ENCODE measurements at places on chromosomes 4 and X.

- no peak for DNase-seq
Observed at GRCh38 chrX:30950391-30950790, 61.3 kb upstream of the TAB3 start.

GRCh38 chr4:173436771-173437265 lies 37.9 kb upstream of the SCRG1 start:
- DNase-seq, result no peak

DNA sequence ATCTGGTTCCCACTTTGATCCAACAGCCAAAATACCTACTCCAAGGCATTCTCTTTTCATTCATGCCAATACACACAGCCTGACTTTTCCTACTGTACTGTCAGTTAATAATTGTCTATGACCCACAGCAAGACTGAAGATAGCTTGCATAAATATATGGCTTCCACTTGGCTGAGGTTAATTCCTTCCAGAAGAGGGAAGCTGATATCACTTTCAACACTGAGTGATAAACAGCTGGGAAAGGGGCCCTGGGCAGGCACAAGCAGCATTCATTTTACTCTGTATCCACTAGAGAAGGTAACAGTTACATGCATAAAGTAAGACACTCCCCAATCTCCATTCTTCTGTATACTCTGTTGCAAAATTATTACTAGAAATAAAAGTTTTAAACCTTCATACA lies 200.2 kb upstream of the UGT8 start:
- no peak for DNase-seq

- DNase-seq, result no peak
Observed at GRCh38 chr4:144338148-144338547, 197.6 kb upstream of the GYPA start.

DNA sequence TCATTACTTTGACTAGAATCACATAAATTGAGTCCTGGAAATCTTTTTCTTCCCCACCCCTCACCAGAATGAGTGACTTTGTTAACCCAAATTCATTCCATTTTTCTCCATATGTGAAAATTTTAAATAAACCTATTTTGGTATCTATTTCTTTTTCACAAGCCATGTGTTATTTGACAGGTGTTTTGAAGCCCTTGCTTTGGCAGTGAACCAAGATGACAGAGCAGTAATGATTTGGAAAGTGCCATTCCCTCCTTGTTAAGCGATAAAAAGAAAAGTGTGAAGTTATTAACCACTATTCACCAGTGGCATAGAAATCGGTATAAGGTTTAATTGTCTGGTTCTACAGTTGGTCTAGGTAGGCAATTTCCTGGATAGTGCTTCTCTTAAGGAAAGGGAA lies 66.1 kb downstream of the POLA1 start:
- DNase-seq, result no peak

DNA sequence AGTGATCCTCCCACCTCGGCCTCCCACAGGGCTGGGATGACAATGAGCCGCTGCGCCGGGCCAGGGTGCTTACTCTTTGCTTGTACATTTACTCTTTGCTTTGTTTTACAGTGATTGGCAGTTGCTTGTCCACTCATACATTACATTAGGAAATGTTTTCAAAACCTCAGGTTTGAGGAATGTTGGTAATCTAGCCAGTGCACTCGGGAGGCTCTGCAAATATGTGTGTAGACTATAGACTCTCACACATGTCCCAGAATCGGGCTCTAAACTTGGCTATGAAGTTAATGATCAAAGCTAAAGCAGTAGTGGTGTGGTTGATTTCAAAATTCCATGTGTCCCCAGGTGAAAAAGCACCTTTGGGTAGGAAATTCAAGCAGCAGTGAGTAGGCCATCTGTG lies 20.5 kb downstream of the TRMT44 start:
- no peak for DNase-seq

DNA sequence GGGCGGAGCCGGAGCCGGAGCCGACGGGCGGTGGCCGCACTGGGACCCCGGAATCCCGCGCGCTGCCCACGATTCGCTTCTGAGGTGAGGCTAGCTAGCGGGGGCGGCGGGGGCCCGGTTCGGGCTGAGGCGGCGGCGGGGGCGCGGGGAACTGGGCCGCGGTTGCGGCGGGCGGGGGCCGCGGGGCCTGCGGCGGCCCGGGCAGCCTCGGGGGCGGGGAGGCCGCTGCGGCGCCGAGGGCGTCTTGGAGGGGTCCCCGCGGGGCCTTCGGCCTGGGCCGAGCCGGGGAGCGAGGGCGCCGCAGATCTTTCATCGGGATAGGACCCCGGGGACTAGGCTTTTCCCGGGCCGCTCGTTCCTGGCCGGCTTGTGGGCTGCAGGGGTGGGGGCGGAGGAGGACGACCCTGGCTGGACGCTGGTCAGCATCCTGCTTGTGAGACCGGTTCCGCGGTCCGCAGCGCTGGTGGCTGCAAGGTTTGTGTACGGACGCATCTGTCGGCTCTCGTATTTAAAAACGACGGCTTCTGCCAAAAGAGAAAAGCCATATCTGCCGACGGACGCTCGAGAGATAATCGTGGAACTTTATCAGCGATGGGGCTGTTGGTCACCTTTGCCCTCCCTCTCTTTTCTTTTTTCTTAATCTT lies 419 bp downstream of the ADD1 start:
- DNase-seq, result peak; percentile 32

DNA sequence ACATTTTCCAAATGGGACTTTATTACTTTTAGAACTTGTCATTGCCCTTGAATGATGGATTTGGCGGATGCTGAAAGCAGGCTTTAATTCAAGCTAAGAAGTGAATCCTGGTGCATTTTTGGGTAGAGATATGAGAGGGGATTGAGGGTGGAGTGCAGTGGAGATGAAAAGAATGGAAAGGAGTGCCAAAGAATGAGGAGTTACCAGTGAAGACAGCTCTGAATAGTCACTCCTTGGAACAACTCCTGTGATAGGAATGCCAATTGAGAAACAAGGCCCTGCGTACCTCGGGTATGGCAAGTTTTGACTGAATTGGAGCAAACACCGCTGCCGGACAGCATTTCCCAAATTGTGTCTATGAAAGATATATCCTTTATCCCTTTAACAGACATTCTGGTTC lies 36.5 kb upstream of the ETNPPL start:
- DNase-seq, result no peak

GRCh38 chrX:111830571-111830970 lies 45.4 kb upstream of the TRPC5OS start:
- DNase-seq, result no peak

DNA sequence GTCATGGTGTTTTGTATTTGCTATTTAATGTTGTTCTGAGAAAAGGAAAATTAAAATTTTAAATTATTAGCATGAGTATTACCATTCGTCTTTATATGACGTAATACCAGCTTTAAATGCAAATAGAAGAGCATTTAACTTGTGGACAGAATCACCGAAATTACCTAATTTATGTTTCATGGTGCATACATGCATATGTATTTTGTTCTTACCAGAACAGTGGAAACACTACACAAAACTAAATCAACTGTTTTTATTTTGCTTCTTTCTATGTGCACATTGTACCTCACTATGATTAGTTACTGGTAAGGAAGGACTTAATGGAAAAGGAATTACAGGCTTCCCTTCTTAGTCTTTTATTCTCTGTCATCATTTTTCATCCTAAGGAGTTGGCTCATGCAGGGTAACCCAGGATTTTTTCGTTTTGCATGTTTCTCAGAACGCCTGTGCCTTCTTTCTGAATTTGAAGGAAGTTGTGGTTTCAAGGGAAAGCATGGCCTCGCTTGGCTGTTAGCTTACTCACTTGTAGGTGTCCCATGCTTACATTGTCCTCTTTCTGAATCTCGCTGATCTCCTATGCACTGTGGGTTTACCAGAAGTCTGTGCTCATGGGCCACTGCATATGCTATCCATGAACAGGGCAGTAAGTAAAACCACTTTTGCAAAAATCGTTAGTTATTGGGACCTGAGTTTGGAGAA lies 300.0 kb upstream of the PUDP start:
- no peak for DNase-seq

- DNase-seq, result no peak
Observed at GRCh38 chr4:15198070-15198727, 195.9 kb downstream of the CPEB2 start.

GRCh38 chrX:45954026-45954425 lies 591.2 kb downstream of the ZNF674 start:
- no peak for DNase-seq

GRCh38 chrX:16671005-16671404 lies 21.0 kb downstream of the S100G start:
- no peak for DNase-seq

DNA sequence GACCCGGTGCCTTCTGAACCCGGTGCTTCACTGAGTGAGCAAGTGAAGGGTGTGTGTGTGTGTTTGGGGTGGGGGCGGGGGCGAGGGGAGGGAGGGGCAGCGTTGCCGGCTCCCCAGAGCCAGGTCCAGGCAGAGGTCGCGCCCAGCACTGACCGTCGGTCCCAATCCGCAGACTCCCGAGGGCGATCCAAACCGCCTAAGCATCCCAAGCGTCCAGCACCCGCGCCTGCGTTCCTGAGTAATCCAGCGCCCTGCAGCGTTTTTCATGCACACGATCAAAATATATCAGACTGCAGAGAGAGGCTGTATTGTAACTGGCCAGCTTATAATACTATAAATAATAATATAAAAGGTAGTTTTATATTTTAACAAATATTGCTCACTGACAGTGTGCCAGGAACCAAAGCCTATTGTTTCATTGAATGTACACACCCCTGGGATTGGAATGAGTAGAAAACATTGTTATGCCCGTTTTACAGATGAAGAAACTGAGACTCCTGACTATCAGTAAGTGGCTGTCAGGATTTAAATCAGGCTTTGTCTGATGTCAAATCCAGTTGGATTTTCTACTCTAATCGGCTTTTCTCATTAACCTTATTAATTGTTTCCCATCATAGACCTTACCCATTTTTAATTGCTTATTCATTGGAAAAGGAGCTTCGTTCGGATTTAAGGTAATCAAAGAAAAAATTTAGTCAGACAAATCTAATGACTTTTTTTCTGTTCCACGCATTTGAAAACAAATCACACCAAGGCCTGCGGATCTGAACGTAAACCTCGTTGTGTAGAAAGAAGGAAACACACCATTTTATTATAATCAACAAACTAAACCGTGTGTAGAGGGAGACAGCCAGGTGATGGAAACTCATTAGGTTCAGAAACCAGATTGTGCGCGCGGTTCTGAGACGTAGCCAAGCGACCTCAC lies 4.0 kb upstream of the NKX3-2 start:
- no peak for DNase-seq

- no peak for DNase-seq
Observed at GRCh38 chr4:182929296-182929695, 12.1 kb upstream of the DCTD start.

GRCh38 chr4:815464-816146 lies 10.3 kb downstream of the CPLX1 start:
- no peak for DNase-seq

DNA sequence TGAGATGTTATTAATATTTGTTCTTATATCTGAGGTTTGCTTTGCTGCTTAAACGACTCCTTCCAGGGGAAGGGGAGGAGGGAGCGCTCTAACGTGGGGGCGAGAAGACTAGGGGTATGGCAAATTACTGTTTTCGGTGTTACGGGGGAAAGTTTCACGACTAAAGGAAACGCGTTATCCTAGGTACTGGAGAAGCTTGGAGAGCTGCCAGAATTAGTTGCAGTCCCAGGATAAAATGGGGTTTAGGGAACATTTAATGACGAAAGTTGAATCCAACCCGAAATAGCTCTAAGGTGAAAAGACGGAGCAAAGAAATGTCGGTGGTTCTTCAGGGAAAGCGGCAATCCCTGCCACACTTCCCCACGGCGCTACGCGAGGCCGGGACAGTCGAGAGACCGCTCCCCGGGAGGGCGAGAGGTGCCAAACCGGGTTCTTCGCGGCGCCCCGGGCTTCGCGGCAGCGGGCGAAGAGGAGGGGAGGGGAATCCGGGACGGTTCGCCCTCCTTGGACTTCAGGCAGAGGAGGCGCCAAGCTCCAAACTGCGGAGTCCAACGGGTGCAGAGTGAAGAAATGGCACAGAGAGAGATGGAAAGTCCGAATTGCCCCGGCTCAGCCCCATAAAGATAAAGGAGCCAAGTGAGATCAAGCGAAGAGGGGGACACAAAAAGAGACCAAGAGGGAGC lies 724 bp downstream of the THOC2 start:
- DNase-seq, result peak; percentile 7

DNA sequence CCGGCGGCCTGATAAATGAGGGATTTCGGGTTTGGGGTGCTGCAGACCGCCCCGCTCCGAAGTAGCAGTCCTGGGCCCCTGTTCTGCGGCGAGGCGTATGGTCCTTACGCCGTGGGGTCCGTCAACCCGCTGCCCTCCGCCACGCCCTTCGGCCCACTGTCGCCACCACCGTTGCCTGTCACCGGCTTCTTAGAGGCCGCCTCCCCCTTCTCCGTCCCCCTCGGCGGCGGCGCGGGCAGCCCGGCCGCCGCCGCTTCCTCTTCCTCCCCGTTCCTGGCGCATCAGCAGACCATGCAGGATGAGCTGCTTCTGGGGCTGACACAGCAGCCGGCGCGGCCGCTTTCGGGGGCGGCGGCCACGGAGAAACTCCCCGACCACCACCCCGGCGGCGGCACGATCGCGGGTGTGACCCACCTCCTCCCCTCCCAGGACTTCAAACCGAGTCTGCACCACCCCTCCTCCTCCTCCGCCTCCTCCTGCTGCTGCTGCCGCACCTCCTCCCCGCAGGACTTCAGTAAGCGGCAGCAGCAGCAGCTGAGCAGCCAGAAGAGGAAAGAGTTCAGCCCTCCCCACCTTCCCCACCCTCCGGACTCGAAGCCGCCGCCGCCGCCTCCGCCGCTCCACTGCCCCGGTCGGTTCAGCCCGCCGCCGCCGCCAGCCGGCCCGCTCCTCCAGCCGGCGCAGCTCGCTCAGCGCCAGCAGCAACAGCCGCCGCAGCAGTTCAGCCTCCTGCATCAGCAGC lies 549 bp downstream of the CPEB2 start:
- DNase-seq, result peak; percentile 81

GRCh38 chr4:138919094-138919936 lies 96.3 kb upstream of the NOCT start:
- peak; percentile 66 for DNase-seq

DNA sequence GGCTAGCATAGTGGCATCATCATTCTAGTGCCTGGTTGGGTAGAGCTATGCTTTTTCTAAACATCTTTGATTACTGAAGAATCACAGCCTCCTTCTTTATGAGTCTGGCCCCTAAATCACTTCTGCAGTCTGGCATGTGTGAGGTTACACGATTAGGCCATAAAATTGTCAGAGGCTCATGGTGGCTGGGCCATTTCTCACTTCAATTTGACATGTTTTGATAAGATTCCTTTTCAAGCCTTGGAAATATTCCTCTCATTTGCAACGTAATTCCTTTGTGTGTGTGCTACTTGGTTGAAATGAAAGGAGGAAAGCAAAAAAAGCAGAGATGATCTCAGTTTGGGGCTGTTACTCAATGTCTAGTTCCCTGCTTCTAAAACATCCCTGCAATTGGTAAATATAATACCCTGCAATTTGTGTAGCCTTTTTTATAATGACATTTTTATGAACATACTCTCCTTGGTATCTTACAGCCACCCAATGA lies 6.2 kb downstream of the CCKAR start:
- no peak for DNase-seq

DNA sequence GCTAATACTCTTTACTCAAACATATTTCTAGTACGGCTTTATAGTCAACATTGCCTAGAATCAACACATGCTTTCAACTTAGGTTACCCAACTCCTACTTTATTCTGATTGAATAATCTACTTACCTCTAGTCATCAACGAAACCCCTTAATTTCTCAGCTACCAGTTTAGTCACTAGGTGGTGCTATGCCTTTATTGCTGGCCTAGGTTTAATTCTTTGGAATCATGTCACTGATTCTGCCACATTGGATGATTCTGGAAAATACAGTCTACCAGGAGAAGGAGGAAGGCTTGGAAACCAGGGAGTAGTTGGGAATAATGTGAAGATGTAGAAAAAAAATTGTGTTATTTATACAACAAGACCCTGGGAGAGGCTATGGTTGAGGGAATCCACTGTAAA lies 167.7 kb downstream of the DCAF12L2 start:
- DNase-seq, result no peak

- DNase-seq, result no peak
Observed at GRCh38 chr4:184019076-184019475, 114.0 kb downstream of the STOX2 start.

Measured in activated CD4-positive, alpha-beta T cell treated with anti-CD3 and anti-CD28 coated beads, Interleukin-2, amount 50 U/mL, for 48 hours (primary cell).